ENCODE measurements at places on chromosomes 4 and X. TPM values are rescaled to one million over a fixed set of nuclear protein-coding genes. Genes with fewer than 3 reads are reported as not detected.

HTN1 gene
- total RNA-seq, result not detected

- H3K4me1 ChIP-seq, result no peaks in the 10 kb centered on the region
- H3K36me3 ChIP-seq, result no peaks in the 10 kb centered on the region
- H3K27me3 ChIP-seq, result no peaks in the 10 kb centered on the region
- H3K27ac ChIP-seq, result no peak overlapping the region
- H3K4me3 ChIP-seq, result no peak overlapping the region
- DNase-seq, result no peak
Observed at GRCh38 chr4:96524311-96524875, 684.5 kb downstream of the PDHA2 start.

DNA sequence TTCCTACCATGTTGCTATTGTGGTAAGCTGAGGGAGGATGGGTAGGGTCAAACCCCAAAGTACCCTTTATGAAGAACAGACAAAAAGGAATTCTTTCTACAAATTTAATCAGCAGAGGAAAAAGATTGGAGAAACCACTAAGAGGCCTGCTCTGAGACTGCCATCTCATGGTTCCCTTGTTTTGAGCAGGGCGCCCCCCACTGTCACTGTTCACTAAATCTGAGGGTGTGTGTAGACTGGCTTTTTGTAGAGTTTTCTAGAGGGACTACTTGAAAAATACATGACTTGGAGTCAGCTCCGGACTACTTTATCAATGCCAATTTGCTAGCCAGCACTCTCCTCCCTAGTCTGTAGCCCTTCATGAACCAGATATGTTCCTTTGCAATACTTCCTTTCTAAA is 324.8 kb downstream of the FRMPD4 start:
- H3K4me3 ChIP-seq, result no peak overlapping the region
- H3K4me1 ChIP-seq, result no peaks in the 10 kb centered on the region
- no peak overlapping the region for H3K27ac ChIP-seq
- H3K27me3 ChIP-seq, result peaks cover 2% of the 10 kb centered on the region

CLCN5 gene
- 2.6 TPM for total RNA-seq

ARHGEF6 gene
- 53.6 TPM for total RNA-seq

KIT gene
- not detected for total RNA-seq

MUC7 gene
- not detected for total RNA-seq

GRCh38 chrX:105773801-105774200 is 48.5 kb upstream of the NRK start:
- DNase-seq, result no peak
- no peaks in the 10 kb centered on the region for H3K36me3 ChIP-seq
- H3K4me3 ChIP-seq, result no peak overlapping the region
- no peak overlapping the region for H3K27ac ChIP-seq

WAS gene
- total RNA-seq, result 102 TPM

- no peak overlapping the region for H3K4me3 ChIP-seq
- no peaks in the 10 kb centered on the region for H3K36me3 ChIP-seq
- no peaks in the 10 kb centered on the region for H3K4me1 ChIP-seq
Observed at GRCh38 chr4:57591073-57591472, 480.9 kb upstream of the IGFBP7 start.

FAM184B gene
- 0.04 TPM for total RNA-seq

DNA sequence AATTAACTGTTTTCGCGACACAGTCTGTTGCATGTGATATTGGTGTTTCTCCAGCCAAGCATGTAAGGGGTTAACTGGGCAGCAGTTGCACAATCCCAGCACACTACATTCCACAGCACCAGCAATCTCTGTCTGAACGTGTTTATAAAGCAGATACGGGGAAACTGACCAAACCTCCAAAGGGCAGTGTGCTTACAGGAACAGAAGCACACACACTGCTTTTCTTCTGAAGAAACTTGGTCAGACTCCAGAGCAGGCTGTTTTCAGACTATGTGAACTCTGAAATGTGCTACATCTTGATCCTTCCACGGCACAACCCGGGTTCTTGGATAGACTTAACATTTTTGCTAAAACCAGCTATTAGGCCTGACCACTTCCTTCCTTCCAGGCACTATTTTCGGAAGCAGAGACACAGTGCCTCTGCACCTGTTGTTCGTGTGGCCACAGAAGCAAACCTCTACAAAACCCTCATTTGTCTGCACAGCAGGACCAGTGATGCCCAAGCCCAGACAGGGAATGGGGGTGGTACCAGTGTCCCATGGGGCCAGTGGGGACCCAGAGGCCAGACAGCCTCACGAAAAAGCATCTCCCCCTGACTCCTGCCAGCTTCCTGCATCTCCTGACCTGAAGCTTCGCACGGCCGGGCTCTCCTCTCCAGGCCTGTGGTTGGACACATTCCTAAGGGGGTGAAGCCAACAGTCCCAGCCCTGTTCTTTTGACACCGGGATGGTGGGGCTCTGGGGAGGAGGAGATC is 90.1 kb downstream of the IRF2 start:
- H3K36me3 ChIP-seq, result peaks cover 29% of the 10 kb centered on the region
- no peak for DNase-seq
- H3K4me3 ChIP-seq, result no peak overlapping the region
- no peaks in the 10 kb centered on the region for H3K27me3 ChIP-seq
- peak overlapping the region; percentile 9 for H3K27ac ChIP-seq

GRCh38 chr4:31054295-31054694 is 334.1 kb downstream of the PCDH7 start:
- H3K4me1 ChIP-seq, result no peaks in the 10 kb centered on the region
- H3K27ac ChIP-seq, result no peak overlapping the region
- H3K4me3 ChIP-seq, result no peak overlapping the region
- H3K27me3 ChIP-seq, result no peaks in the 10 kb centered on the region

DNA sequence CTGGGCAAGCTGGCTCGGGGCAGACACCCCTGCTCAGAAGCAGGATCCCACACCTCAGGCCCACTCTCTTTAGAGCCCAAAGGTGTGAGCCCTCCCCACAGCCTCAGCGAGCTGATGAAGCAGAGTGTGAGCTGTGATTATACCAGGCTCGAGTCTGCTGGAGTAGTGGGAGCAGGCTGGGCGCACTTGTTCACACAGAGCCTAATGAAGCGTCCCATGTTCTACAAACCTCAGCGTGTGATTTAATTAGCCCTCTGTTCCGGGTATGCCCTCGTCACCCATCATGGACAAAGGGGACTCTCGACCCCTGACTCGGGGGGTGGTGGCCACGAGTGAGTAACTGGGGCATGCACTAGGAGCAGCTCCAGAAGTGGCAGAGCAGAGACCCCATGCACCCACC is 62.3 kb downstream of the PPP2R2C start:
- H3K4me1 ChIP-seq, result no peaks in the 10 kb centered on the region
- DNase-seq, result no peak
- no peaks in the 10 kb centered on the region for H3K36me3 ChIP-seq
- no peak overlapping the region for H3K4me3 ChIP-seq

SSX2 gene
- total RNA-seq, result not detected

- no peaks in the 10 kb centered on the region for H3K27me3 ChIP-seq
- no peak overlapping the region for H3K4me3 ChIP-seq
- no peak overlapping the region for H3K27ac ChIP-seq
- no peak for DNase-seq
- H3K36me3 ChIP-seq, result no peaks in the 10 kb centered on the region
Observed at GRCh38 chr4:101238706-101239105, 108.6 kb downstream of the PPP3CA start.

- H3K36me3 ChIP-seq, result no peaks in the 10 kb centered on the region
- no peak overlapping the region for H3K27ac ChIP-seq
- peaks cover 9% of the 10 kb centered on the region for H3K27me3 ChIP-seq
- no peak overlapping the region for H3K4me3 ChIP-seq
- no peaks in the 10 kb centered on the region for H3K4me1 ChIP-seq
- no peak for DNase-seq
Observed at GRCh38 chr4:5156682-5157081, 105.4 kb downstream of the STK32B start.

DNA sequence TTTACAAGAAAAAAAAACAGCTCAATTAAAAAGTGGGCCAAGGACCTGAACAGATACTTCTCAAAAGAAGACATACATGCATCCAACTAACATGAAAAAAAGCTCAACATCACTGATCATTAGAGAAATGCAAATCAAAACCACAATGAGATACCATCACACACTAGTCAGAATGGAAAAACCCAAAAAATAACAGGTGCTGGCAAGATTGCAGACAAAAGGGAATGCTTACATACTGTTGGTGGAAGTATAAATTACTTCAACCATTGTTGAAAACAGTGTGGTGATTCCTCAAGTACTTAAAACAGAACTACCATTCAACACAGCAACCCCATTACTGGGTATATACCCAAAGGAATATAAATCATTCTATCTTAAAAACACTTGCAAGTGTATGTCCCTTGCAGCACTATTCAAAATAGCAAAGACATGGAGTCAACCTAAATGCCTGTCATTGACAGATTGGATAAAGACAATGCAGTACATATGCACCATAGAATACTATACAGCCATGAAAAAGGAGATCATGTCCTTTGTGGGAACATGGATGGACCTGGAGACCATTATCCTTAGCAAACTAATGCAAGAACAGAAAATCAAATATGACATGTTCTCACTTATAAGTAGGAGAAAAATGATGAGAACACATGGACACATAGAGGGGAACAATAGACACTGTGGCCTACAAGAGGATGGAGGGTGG is 97.6 kb downstream of the RAB28 start:
- no peak for DNase-seq
- H3K4me1 ChIP-seq, result peaks cover 17% of the 10 kb centered on the region
- peaks cover 25% of the 10 kb centered on the region for H3K36me3 ChIP-seq
- H3K4me3 ChIP-seq, result no peak overlapping the region
- no peak overlapping the region for H3K27ac ChIP-seq
- H3K27me3 ChIP-seq, result no peaks in the 10 kb centered on the region

FAM200B gene
- 9.8 TPM for total RNA-seq

IL9R gene
- total RNA-seq, result 2.0 TPM

- H3K27me3 ChIP-seq, result peaks cover 1% of the 10 kb centered on the region
- no peak overlapping the region for H3K4me3 ChIP-seq
- no peaks in the 10 kb centered on the region for H3K36me3 ChIP-seq
- no peak overlapping the region for H3K27ac ChIP-seq
- no peak for DNase-seq
Observed at GRCh38 chrX:118239178-118239870, 106.6 kb upstream of the WDR44 start.

- H3K4me3 ChIP-seq, result no peak overlapping the region
- H3K27ac ChIP-seq, result no peak overlapping the region
- peak; percentile 43 for DNase-seq
- H3K27me3 ChIP-seq, result no peaks in the 10 kb centered on the region
- H3K36me3 ChIP-seq, result no peaks in the 10 kb centered on the region
- peaks cover 7% of the 10 kb centered on the region for H3K4me1 ChIP-seq
Observed at GRCh38 chrX:13397878-13398818, 78.3 kb upstream of the ATXN3L start.

- H3K36me3 ChIP-seq, result peaks cover 40% of the 10 kb centered on the region
- peak overlapping the region; percentile 97 for H3K4me3 ChIP-seq
- H3K27ac ChIP-seq, result peak overlapping the region; percentile 92
- no peaks in the 10 kb centered on the region for H3K27me3 ChIP-seq
- peaks cover 39% of the 10 kb centered on the region for H3K4me1 ChIP-seq
Observed at GRCh38 chrX:48910926-48911411, 477 bp downstream of the SLC35A2 start.

DNA sequence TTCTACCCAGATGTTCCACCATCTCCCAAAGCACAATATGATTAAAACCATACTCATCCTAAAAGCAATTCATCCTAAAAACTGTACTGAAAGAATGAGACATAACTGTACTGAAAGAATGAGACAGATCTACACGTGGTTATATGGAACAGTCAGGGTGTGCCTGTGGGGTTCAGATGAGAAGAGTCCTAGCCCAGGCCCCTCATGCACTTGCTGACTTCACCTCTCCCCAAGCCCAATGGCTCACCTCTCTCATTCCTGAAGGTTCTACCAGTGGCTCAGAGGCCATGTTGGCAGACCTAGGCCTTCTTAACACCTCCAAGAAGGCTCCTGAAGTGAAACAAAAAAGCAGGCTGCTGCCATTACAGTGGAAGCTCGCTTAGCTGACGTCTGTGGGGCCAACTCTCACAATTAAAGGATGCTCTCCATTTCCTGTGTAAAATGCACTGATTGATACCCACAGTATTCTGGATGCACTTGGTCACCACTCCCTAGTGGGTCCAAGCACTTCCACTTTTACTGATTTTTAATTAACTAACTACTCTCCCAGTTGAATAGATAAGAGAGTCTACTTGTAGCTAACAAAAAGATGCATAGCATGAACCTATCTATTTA is 3.8 kb downstream of the PLAC1 start:
- H3K4me1 ChIP-seq, result peaks cover 14% of the 10 kb centered on the region
- peaks cover 21% of the 10 kb centered on the region for H3K27me3 ChIP-seq
- no peak overlapping the region for H3K27ac ChIP-seq
- H3K36me3 ChIP-seq, result no peaks in the 10 kb centered on the region
- DNase-seq, result peak; percentile 64

DNA sequence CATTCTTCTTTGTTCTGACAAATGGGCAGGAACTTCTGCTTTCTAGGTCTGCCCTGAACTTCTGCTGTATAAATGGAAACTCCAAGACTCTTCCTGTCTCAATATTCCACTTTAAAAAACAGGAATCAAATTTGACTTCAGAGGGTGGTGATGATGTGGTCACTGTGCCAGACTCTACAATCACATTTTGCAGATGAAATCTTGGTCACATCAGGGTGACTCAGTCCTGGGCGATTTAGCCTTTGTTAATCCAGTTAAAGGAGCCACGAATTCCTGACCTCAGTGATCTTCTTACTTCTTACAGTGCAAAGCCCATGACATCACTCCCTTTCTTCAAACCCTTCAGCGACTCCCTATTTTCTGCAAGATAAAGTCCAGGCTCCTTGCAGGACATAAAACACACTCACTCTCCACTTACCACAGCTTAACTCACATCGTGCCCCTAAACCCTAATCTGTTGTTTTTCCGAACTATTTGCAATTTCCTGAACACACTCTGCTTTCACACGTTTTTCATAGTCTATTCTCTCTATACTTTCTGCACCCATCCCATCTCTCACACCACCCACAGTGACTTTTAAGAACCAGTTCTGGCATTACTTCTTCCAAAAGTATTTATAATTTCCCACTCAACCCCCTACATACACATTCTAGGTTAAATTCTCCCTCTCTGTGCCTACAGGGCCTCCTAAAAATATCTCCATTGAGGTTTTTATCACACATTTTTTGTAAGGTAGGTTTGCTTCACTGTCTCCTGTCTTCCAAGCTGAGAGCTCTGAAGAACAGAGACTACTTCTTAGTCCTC is 11.1 kb downstream of the GASK1B start:
- H3K36me3 ChIP-seq, result no peaks in the 10 kb centered on the region
- H3K27ac ChIP-seq, result no peak overlapping the region
- no peaks in the 10 kb centered on the region for H3K4me1 ChIP-seq
- H3K27me3 ChIP-seq, result peaks cover 7% of the 10 kb centered on the region
- no peak for DNase-seq
- H3K4me3 ChIP-seq, result no peak overlapping the region

DNA sequence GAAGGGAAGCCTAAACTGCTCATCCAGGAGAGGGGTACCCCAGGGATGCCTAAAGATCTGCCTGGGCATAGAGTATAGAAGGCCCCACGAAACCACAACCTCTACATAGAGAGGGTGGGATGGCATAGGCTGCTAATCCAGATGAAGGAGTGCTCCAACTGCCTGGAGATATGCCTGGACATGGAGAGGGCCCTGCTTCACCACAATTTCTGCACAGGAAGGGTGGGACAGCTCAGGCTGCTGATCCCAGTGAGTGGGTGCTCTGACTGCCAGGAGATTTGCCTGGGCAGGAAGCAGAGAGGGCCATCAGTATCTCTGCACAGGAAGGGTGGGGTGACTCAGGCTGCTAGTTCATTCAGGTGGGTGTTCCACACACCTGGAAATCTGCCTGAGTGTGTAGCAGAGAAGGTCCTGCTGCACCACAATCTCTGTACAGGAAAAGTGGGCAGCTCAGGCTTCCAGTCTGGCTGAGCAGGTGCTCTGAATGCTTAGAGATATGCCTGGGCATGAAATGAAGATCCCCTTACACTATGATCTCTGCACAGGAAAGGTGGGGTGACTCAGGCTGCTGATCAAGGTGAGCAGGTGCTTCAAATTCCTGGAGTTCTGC is 61.1 kb downstream of the ZNF518B start:
- H3K4me1 ChIP-seq, result no peaks in the 10 kb centered on the region
- H3K27ac ChIP-seq, result no peak overlapping the region
- H3K4me3 ChIP-seq, result no peak overlapping the region
- DNase-seq, result no peak
- peaks cover 3% of the 10 kb centered on the region for H3K27me3 ChIP-seq
- no peaks in the 10 kb centered on the region for H3K36me3 ChIP-seq
